ENCODE measurements at places on chromosomes 4 and X. TPM values are rescaled to one million over a fixed set of nuclear protein-coding genes. Genes with fewer than 3 reads are reported as not detected.

The CTPS2 gene
- total RNA-seq, result 12.1 TPM

The SPANXB1 gene
- total RNA-seq, result not detected

The DMD gene
- 0.54 TPM for total RNA-seq

The REELD1 gene
- total RNA-seq, result not detected

The CTAG1A gene
- not detected for total RNA-seq

DNA sequence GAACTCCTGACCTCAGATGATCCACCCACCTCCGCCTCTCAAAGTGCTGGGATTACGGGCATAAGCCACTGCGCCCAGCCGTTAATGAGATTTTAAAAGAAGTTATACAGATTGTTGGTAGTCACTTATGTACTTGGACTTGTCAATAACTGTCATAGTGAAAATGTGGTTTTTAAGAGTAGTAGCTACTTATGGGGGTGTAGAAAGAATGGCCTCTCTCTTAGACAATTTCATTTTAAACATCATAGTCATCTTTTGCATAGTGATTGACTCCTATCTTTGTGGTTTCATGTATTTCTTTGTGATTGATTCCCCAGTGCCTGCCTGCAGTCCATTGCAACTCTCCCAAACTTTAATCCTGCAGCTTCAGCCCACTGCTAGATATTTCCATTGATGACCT is 17.4 kb downstream of the FAM199X start:
- DNase-seq, result no peak

DNA sequence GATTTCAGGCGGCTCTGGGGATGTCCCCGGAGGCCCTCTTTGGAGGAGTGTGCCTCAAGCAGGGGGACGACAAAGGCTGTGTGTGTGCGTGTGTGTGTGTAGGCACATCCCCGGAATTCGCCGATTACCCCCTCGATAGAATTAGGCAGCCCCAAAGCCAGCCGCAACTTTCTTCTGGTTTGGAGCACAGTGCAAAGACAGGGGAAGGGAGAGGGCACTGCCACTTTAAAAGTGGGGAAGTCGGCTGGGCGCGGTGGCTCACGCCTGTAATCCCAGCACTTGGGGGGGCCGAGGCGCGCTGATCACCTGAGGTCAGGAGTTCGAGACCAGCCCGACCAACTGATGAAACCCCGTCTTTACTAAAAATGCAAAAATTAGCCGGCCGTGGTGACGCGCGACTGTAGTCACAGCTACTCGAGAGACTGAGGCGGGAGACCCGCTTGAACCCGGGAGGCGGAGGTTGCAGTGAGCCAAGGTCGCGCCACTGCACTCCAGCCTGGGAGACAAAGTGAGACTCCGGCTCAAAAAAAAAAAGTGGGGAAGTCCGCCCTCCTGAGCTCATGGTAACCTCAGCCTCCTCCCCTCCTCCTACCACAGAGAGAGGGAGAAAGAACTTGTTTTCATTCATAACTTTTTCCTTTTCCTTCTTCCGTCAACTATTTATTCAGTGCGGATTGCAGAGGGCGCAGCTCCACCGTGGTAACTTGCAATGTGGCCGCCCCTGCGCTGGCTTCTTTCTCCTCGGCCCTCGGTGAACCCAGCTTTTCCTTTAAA is 2.4 kb downstream of the SPRY1 start:
- no peak for DNase-seq

GRCh38 chr4:95268819-95269565 is 279.8 kb downstream of the UNC5C start:
- DNase-seq, result no peak

DNA sequence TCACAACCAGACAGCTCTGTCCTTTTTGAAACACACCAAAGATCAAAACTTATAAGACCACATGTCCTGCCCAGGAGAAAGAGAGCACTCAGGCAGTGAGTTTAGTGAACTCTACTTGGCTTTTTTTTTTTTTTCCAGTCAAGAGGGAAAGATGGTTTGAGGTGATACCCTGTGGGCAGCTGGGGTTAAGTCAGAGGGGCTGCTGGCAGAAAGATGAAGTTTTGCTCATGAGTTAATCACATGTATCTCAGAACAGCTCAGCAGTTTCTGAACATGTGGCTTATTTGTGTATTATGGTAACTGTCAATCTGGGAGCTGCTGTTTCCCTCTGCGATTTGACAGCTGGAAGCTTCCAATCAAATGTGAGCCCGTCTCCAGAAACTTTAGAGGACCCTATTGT is 56.4 kb upstream of the MAP3K15 start:
- peak; percentile 29 for DNase-seq

DNA sequence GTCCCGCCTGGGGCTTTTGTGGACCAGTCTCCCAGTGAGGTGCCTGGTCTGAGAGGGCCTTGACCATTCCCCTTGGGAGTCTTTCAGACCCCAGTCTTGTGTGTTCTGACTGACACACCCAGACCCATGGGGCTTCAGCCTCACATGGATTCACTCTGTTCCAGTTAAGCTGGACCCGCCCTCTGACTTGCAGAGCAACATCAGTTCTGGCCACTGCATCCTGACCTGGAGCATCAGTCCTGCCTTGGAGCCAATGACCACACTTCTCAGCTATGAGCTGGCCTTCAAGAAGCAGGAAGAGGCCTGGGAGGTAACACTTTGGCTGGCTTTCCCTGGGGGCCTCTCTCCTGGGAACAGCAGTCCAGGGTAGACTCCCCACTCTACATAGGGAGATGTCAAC is 6.8 kb downstream of the IL9R start:
- DNase-seq, result no peak

DNA sequence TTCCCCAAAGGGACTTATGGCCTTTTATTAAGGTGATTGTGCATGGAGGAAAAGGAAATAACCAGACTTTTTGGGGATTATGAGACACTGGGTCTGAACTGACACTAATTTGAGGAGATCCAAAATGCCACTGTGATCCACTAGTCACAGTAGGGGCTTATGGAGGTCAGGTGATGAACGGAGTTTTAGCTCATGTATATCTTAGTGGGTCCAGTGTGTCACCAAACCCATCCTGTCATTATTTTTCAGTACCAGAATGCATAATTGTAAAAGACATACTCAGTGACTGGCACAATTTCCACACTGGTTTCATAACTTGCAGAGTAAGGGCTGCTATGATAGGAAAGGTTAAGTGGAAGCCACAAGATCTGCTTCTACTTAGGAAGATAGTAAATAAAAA is 131.3 kb downstream of the RTL3 start:
- no peak for DNase-seq

DNA sequence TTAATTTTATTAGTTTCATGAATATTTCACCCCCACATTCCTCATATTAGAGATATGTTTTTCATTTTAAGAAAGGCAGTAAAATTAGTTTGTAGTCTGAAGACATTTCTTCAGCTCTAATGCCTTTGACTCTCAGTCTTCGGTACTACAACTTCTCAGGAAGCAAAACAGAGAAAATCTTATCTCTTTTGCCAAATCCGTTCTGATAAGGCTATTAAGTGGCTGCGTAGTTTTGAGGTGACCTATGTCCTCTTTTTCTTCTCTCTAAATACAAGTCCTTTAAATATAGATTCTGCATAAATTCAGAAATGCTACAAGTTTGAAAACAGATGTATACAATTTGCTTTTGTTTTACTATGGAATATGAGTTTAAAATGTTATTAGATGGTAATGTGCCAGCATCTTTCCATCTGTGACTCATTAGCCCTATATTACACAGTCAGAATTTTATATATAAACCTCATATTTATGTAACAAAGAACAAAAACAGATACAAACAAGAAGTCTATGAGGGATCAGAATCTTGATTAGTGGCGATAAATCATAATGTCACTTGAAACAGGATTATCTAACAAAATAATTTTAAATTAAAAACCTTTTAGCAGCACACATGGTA is 181.2 kb upstream of the ETNPPL start:
- no peak for DNase-seq

DNA sequence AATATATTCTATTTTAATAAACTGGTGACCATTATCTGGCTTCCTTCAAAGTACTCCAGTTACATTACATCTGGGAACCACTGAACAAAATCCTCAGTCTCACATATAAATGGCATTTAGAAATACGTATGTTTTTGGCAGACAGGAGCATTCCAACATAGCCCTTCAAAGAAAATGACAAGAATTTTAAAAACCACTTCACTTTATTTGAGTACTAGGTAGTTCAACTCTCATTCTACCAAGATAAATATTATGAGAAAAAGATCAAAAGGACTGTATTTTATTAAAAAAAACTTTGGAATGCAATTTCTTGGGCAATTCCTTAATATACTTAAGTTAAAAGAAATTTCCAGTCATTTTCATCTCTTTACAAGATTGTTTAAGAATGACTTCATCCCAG is 17.6 kb downstream of the TNIP3 start:
- DNase-seq, result no peak

DNA sequence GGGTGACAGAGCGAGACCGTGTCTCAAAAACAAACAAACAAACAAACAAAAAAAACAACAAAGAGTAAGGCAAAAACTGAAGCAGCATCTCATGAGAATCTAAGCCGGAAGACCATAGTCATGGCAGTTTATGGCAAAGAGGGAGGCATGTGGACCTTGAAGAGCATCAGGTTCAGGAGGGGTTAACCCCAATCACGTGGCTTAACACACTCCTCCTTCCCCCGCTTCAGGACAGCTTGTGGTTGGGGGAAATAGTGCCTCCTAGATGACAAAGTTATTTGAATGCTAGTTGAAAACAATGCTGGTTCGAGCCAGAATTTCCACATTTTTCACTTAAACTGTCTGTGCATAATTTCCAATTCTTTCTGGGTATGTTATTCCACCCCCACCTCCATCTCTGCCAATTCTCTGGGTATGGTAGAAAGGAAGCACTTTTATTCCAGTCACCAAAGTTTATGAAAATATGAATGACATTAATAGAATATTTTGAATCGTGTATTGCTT is 11.7 kb upstream of the MAP7D3 start:
- DNase-seq, result no peak

GRCh38 chr4:105651884-105652283 is 56.6 kb downstream of the INTS12 start:
- DNase-seq, result no peak
